Activated CD4-positive, alpha-beta T cell treated with anti-CD3 and anti-CD28 coated beads, Interleukin-2, amount 10 ng/mL, durations not matched to agents 7 days and 5 days (primary cell): ENCODE measurements at places on chromosomes 3 and 15. TPM values are rescaled to one million over a fixed set of nuclear protein-coding genes. Genes with fewer than 3 reads are reported as not detected.

GRCh38 chr15:38660738-38661137, 96.1 kb upstream of the RASGRP1 start:
- peak overlapping the region; percentile 42 for H3K4me3 ChIP-seq
- no peaks in the 10 kb centered on the region for H3K27me3 ChIP-seq
- peak; percentile 28 for DNase-seq
- H3K27ac ChIP-seq, result peak overlapping the region; percentile 85
- peaks cover 80% of the 10 kb centered on the region for H3K4me1 ChIP-seq

GRCh38 chr3:125023833-125024555, 31.8 kb downstream of the HEG1 start:
- H3K27ac ChIP-seq, result peak overlapping the region; percentile 68
- no peaks in the 10 kb centered on the region for H3K27me3 ChIP-seq
- H3K36me3 ChIP-seq, result peaks cover 67% of the 10 kb centered on the region
- H3K4me1 ChIP-seq, result peaks cover 74% of the 10 kb centered on the region

DNA sequence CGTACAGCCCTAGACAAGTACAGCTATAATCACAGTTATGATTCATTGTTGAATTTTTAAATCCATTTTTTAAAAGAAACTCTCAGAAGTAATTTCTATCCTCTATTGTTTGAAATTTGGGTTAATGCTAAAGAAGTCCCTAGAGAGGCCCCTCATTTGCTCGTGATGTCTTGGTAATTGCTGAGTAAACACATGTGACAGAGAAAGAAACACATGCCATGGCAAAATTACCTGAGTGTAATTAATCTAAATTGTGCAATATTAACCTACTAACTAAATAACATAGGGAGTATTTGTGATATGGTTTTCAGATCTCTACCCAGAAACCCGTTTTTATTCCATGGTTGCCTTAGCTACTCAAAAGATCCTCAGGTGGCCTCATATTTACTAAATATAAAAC, 10.8 kb downstream of the NEK10 start:
- peaks cover 27% of the 10 kb centered on the region for H3K4me1 ChIP-seq
- DNase-seq, result no peak
- H3K27me3 ChIP-seq, result peaks cover 3% of the 10 kb centered on the region
- H3K36me3 ChIP-seq, result no peaks in the 10 kb centered on the region

The LINGO1 gene
- not detected for total RNA-seq

The EIF5A2 gene
- total RNA-seq, result 10.7 TPM
